ENCODE measurements at places on chromosomes 2 and 18.

GRCh38 chr2:239155806-239156480 lies 244.9 kb downstream of the HDAC4 start:
- DNase-seq = no peak

- no peak for DNase-seq
Measured at GRCh38 chr2:223797811-223798721, 39.3 kb downstream of the AP1S3 start.

DNA sequence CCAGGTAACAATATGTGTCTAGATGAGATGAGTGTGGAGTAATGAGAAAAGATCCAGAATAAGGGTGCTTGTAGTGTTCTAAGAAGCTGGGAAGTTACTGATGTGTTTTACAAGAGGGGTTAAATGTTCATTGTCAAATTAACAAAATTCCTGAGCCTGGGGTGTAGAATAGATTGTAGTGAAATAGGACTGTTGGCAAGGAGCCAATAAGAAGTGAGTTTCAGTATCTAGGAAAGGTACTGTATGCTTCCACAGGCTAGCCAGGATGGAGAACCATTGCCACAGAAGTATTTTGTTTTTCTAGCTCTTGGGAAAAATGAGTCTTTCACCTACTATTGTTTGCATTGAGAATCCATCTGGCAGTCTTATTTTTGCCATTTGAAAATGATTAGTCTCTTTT lies 10.5 kb downstream of the DOK6 start:
- no peak for DNase-seq

- no peak for DNase-seq
Measured at GRCh38 chr2:232773815-232774214, 2.5 kb downstream of the KCNJ13 start.

- no peak for DNase-seq
Measured at GRCh38 chr2:47160660-47161059, 5.6 kb upstream of the STPG4 start.

DNA sequence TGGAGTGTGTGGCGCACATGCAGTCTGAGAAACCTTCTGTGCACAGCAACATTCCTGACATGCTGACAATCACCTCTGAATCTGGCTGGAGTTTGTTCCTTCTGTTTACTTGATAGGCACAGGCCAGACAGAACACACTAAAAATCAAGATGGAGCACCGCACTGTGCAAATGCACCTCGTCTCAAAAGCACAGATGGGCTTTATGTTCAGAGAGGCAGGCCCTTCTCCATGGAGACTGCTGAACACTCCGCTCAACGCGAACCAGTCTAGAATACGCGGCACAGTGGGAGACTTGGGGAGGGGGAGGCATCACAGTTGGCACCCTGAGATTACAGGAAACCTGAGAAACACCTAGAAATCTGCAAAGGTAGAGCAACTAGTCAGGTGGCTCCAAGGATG lies 58.4 kb upstream of the DNMT3A start:
- DNase-seq = no peak

GRCh38 chr2:167925758-167926157 lies 321.6 kb downstream of the STK39 start:
- no peak for DNase-seq

DNA sequence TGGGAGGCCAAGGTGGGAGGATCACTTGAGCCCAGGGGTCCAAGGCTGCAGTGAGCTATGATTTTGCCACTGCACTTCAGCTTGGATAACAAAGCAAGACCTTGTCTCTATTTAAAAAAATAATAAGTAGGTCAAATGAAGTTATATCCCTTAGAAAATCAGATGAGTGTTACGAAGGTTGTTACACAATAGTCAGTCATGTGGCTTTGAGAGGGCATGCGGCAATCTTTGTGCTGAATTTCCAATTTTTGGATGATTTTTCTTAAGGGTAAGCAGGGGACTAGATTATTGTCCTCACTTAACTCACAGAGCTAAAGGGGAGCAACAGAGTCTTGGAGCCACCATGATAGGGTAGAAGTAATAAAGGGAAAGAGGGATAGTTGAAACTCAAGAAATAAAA lies 71.8 kb downstream of the B3GNT2 start:
- DNase-seq = no peak

DNA sequence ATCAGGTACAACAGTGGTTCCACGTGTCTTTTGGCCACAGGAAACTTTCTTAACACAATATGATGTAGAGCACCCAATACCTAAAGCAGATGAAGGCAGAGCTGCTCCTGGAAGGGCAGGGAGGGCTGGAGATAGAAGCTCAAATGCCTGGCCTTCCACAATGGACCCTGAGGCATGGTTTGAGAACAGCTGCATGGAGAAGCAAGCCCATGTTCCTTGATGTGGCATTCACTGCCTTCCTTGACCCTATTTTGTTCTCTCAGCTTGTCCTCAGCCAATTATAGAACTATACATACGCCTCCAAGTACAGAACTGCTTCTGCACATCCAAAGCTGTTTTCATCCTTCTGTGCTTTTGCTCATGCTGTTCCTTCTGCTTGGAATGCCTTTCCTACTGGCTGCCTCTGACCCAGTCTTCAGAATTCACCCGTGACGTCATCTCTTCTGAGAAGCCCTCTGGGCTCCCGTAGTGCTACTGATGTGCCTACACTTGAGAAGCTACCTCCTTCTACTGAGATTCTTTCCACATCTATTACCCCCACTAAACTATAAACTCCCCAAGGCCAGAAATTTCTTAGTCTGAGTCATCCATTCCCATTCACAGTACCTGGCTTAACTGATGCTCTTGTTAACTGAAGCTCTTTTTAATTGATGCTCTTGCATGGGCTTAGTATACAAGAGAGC lies 69.9 kb downstream of the CHRNA1 start:
- DNase-seq = no peak

GRCh38 chr2:160288324-160288723 lies 88.3 kb upstream of the ITGB6 start:
- no peak for DNase-seq

- DNase-seq = no peak
Measured at GRCh38 chr2:79640001-79640400, 127.2 kb downstream of the CTNNA2 start.

- no peak for DNase-seq
Measured at GRCh38 chr2:156657809-156658208, 221.6 kb downstream of the GPD2 start.

- no peak for DNase-seq
Measured at GRCh38 chr2:208285853-208286252, 19.8 kb downstream of the PIKFYVE start.

- DNase-seq = no peak
Measured at GRCh38 chr2:100388703-100389102, 28.8 kb downstream of the CHST10 start.

- no peak for DNase-seq
Measured at GRCh38 chr2:236998758-236999157, 86.9 kb upstream of the COPS8 start.

DNA sequence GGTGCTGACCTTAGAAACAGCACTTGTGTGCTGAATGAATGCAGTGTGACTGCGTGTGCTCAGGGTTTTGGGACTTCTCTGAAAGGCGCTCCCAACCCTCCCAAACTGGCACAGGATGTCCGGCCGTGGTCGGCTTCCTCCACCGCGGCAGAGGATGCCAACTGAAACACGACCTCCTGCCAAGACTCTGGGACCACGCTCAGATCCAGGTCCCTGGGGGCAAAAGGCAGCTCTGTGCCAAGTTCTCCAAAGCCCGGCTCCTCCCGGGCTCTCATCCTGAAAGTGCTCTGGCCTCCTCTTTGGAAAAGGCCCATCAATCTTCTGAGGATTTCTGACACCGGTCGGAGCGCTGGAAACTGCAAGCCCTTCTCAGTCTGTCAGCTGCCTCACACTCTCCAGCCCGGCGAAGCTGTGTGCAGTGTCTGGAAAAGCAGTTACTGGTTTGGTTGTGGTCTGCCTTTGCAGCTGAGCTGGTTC lies 32.3 kb upstream of the ZBTB7C start:
- no peak for DNase-seq

DNA sequence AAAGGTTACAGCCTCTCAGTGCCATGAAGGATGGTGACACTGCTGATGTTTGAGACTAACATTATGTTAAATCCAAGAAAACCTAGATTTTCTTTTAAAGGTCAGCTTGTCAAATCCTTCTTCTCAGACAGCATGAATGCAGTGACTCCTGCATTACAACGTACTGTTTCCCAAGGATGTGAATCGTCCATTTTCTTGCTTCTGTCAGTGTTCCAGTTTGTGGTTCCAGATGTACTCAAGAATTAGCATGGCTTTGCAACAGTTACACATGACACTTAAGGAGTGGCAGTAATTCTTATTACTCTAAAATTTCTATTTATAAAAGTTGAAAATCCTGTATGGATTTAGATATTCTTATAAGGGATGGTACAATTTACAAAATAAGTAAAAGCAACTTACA lies 1.5 kb upstream of the TTC39C start:
- no peak for DNase-seq

GRCh38 chr2:238239543-238239862 lies 335 bp downstream of the HES6 start:
- DNase-seq = no peak

GRCh38 chr2:121796239-121796638 lies 40.8 kb downstream of the TSN start:
- DNase-seq = no peak

- DNase-seq = no peak
Measured at GRCh38 chr18:47260120-47260923, 8.9 kb upstream of the SKOR2 start.

Measured in stimulated activated CD8-positive, alpha-beta memory T cell treated with anti-CD3 and anti-CD28 coated beads, Interleukin-7, amount 100 ng/mL, for 1 hour (primary cell).